ENCODE measurements at places on chromosomes 7 and 10.

- no peak for DNase-seq
Measured at GRCh38 chr10:84190621-84191020, 3.7 kb upstream of the CDHR1 start.

DNA sequence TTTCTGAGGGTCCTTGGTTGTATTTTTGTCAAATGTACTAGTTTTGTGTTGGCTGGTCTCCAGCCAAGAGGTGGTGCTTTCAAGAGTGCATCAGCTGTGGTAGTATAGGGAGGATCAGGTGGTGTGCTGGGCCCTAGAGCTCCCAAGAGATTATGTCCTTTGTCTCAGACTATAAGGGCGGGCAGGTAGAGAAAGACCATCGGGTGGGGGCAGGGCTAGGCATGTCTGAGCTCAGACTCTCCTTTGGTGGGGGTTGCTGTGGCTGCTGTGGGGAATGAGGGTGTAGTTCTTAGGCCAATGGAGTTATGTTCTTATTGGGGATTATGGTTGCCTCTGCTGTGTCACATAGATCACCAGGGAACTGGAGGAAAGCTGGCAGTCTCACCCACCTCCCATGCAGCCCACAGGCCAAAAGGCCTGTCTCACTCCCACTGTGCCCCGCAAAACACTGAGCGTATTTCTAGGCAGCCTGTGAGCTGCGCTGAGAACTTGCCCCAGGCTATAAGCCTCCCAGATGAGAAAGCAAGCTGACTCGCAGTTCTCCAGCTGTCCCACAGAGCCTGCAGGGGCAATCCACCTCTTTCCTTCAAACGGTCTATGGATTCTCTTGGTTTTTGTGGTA lies 1066.7 kb downstream of the GRM8 start:
- DNase-seq: no peak

- no peak for DNase-seq
Measured at GRCh38 chr7:2761131-2761624, 73.2 kb downstream of the AMZ1 start.

GRCh38 chr10:119139464-119140067 lies 25.9 kb downstream of the SFXN4 start:
- DNase-seq: peak; percentile 30

DNA sequence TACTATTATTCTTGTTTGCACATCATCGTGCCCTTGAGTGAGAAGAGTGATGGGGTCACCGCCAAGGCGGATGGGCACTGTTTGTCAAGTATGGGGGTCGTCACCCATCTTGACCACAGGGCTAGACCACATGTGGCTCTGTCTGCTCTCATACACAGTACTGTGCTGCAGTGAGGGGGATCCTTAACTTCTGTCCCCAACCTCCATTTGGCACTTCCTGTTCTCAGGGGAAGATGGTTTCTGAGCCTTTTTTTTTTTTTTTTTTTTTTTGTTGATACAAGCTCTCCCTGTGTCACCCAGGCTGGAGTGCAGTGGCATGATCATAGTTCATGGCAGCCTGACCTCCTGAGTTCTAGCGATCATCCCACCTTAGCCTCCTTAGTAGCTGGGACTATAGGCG lies 13.6 kb downstream of the WBP1L start:
- no peak for DNase-seq

- no peak for DNase-seq
Measured at GRCh38 chr7:32618987-32619386, 123.7 kb downstream of the AVL9 start.

DNA sequence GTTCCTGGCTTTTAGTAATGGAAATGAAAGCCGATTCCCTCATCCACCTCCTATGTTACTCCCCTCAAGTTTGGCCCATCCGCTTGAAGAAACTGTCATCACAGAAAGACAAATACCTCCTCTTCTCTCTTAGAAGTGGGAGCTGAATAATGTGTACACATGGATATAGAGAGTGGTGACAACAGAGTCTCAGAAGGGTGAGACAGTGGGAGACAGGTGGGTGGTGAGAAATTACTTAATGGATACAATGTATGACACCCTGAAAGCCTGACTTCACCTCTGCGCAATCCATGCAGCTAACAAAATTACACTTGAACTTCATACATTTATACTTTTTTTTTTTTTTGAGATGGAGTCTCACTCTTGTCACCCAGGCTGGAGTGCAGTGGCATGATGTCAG lies 217.5 kb downstream of the SKIDA1 start:
- DNase-seq: no peak

- DNase-seq: no peak
Measured at GRCh38 chr7:112073530-112073929, 132.7 kb downstream of the DOCK4 start.

DNA sequence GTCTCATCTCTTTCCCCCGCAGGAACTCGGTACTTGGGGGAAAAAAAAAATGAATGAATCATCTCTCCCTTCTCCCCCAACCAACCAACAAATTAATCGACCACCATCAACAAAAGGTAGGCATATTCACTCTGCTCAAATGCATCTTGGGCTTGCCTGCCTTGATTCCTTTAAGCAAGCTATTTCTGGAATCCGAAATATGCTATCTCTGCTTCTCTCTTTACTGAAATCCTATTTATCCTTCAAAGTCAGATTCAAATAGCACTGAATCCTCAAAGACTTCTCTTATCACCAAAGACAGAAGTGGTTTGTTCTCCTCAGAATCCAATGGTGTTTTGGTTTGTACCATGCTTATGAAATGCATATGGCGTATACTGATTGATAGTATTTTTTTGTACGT lies 49.6 kb upstream of the TPK1 start:
- DNase-seq: no peak

DNA sequence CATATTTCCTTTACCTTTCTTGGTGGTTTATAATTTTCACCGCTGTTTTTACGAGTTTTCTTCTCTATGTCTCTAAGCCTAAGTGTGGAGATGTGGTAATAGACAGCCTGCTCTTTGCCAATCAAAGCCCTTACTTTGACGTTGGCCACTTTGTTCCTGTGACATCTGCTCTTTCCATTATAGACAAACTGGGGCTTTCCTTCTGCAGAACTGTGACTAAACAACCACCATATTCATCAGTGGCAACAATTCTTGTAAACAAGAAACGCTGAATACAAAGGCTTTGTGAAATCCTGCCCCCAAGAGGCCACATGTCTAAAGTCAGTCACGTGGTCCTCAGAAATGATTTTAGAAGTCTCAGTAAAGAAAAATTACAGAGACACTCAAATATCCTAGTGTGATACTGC lies 59.6 kb upstream of the CAPZA2 start:
- no peak for DNase-seq

DNA sequence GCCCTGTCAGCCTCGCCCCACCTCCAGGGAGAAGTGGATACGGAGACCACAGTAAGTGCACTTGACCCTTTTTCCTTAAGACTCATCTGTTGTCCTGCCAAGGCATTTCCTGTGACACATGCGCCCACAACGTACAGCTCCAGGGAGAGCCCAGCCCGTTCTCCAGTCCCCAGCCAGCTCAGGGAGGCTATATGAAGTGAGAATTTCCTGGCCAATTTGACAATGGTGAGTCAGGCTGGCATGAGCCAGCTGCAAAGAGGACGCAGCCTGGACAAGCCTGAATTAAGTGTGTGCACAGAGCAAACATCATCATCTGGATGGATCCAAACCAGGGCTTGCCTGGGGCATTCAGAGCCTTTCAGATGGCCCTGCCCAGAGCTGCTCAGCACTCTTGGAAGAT lies 244.8 kb downstream of the KCNMA1 start:
- DNase-seq: no peak

- no peak for DNase-seq
Measured at GRCh38 chr7:72211175-72211574, 201.0 kb downstream of the CALN1 start.

Measured in T-helper 2 cell (primary cell).